ENCODE measurements at places on chromosomes 6 and 20. TPM values are rescaled to one million over a fixed set of nuclear protein-coding genes. Genes with fewer than 3 reads are reported as not detected.

The MAD2L1BP gene
- total RNA-seq = 39.0 TPM

The ZBTB9 gene
- total RNA-seq = 17.0 TPM

The CALHM6 gene
- 29.2 TPM for total RNA-seq

The MDFI gene
- total RNA-seq = not detected

The RUNX2 gene
- total RNA-seq = 12.7 TPM

The MRAP2 gene
- not detected for total RNA-seq

The CBLN4 gene
- total RNA-seq = not detected

The RAET1G gene
- 0.18 TPM for total RNA-seq

The TOMM34 gene
- total RNA-seq = 53.0 TPM

The FILIP1 gene
- total RNA-seq = not detected

The ETV7 gene
- total RNA-seq = 0.88 TPM

The MYLK2 gene
- 0.44 TPM for total RNA-seq

The COL9A3 gene
- not detected for total RNA-seq

The NCOA7 gene
- total RNA-seq = 59.3 TPM

The BFSP1 gene
- total RNA-seq = 0.76 TPM

The RNF8 gene
- total RNA-seq = 30.0 TPM

The MAFB gene
- total RNA-seq = 2.3 TPM

The MTHFD1L gene
- 125 TPM for total RNA-seq

The TSBP1 gene
- not detected for total RNA-seq

The IL17A gene
- total RNA-seq = not detected

The FOXA2 gene
- not detected for total RNA-seq

The TSPYL1 gene
- 41.8 TPM for total RNA-seq

The HEBP2 gene
- total RNA-seq = 21.4 TPM

The GMPR gene
- 1.2 TPM for total RNA-seq

The ELOVL2 gene
- total RNA-seq = not detected

The ANGPT4 gene
- not detected for total RNA-seq

The EPPIN gene
- total RNA-seq = not detected

The PRRT1 gene
- 0.57 TPM for total RNA-seq

The CLPSL2 gene
- not detected for total RNA-seq

The LRRC73 gene
- total RNA-seq = 0.12 TPM

The SLCO4A1 gene
- total RNA-seq = 49.8 TPM

The HCK gene
- total RNA-seq = 0.22 TPM

The FHL5 gene
- not detected for total RNA-seq

The DNMT3B gene
- total RNA-seq = 0.93 TPM

The ALDH8A1 gene
- total RNA-seq = 1.6 TPM

The TFAP2C gene
- not detected for total RNA-seq

The OPN5 gene
- not detected for total RNA-seq

The SOX18 gene
- 1.3 TPM for total RNA-seq

The PAX1 gene
- total RNA-seq = not detected

The CD40 gene
- total RNA-seq = 2.0 TPM

The DLL1 gene
- total RNA-seq = not detected
